Neural cell (in vitro differentiated cells): ENCODE measurements at places on chromosomes 2 and 18. TPM values are rescaled to one million over a fixed set of nuclear protein-coding genes. Genes with fewer than 3 reads are reported as not detected.

TOGARAM2 gene
- polyA plus RNA-seq: 0.10 and 0.24 TPM in 2 replicates

CPS1 gene
- polyA plus RNA-seq: 0.25 and 0.58 TPM in 2 replicates

DSG1 gene
- polyA plus RNA-seq: not detected in 2 replicates

NRBP1 gene
- 115 and 161 TPM in 2 replicates for polyA plus RNA-seq

ELOA2 gene
- not detected in 2 replicates for polyA plus RNA-seq

YWHAQ gene
- 1,332 and 1,446 TPM in 2 replicates for polyA plus RNA-seq

MC2R gene
- polyA plus RNA-seq: not detected in 2 replicates

LRRTM4 gene
- polyA plus RNA-seq: 37.1 and 37.3 TPM in 2 replicates

TPO gene
- 0.24 TPM in 1 of 2 replicates, not detected in the other for polyA plus RNA-seq

MAPK4 gene
- polyA plus RNA-seq: 12.7 and 16.9 TPM in 2 replicates

CDH7 gene
- 6.3 and 7.4 TPM in 2 replicates for polyA plus RNA-seq

BUB1 gene
- polyA plus RNA-seq: 2.1 and 2.4 TPM in 2 replicates

CDK15 gene
- polyA plus RNA-seq: 0.06 and 0.09 TPM in 2 replicates

ASXL3 gene
- polyA plus RNA-seq: 14.4 and 15.2 TPM in 2 replicates

CHST9 gene
- polyA plus RNA-seq: 0.18 and 0.32 TPM in 2 replicates

L3MBTL4 gene
- polyA plus RNA-seq: 0.16 and 0.90 TPM in 2 replicates

WNT10A gene
- polyA plus RNA-seq: 0.14 and 0.20 TPM in 2 replicates

IL1F10 gene
- polyA plus RNA-seq: not detected in 2 replicates

CABYR gene
- 4.6 and 6.9 TPM in 2 replicates for polyA plus RNA-seq

REEP1 gene
- 111 and 121 TPM in 2 replicates for polyA plus RNA-seq

C2orf66 gene
- 1.4 and 2.4 TPM in 2 replicates for polyA plus RNA-seq

TEKT4 gene
- not detected in 2 replicates for polyA plus RNA-seq

CD8A gene
- polyA plus RNA-seq: 1.5 and 2.2 TPM in 2 replicates

CIDEA gene
- polyA plus RNA-seq: not detected in 2 replicates

APCDD1 gene
- 0.58 and 1.1 TPM in 2 replicates for polyA plus RNA-seq

ZBTB7C gene
- polyA plus RNA-seq: 2.4 and 6.5 TPM in 2 replicates

TNFRSF11A gene
- not detected in 2 replicates for polyA plus RNA-seq

FBXO36 gene
- polyA plus RNA-seq: 5.4 and 6.3 TPM in 2 replicates

MPPE1 gene
- 48.3 and 53.4 TPM in 2 replicates for polyA plus RNA-seq

RAX gene
- polyA plus RNA-seq: not detected in 2 replicates

GAD1 gene
- polyA plus RNA-seq: 56.3 and 66.4 TPM in 2 replicates

OBSL1 gene
- polyA plus RNA-seq: 59.7 and 75.2 TPM in 2 replicates

MTIF2 gene
- polyA plus RNA-seq: 15.1 and 18.5 TPM in 2 replicates

UGT1A8 gene
- polyA plus RNA-seq: not detected in 2 replicates

KANSL3 gene
- polyA plus RNA-seq: 37.7 and 42.5 TPM in 2 replicates

LRRC30 gene
- not detected in 2 replicates for polyA plus RNA-seq
